ENCODE measurements at places on chromosomes 7 and 10.

- no peak for DNase-seq
Observed at GRCh38 chr7:25296086-25296485, 67.8 kb upstream of the NPVF start.

- no peak for DNase-seq
Observed at GRCh38 chr10:70846795-70847194, 31.0 kb downstream of the SGPL1 start.

DNA sequence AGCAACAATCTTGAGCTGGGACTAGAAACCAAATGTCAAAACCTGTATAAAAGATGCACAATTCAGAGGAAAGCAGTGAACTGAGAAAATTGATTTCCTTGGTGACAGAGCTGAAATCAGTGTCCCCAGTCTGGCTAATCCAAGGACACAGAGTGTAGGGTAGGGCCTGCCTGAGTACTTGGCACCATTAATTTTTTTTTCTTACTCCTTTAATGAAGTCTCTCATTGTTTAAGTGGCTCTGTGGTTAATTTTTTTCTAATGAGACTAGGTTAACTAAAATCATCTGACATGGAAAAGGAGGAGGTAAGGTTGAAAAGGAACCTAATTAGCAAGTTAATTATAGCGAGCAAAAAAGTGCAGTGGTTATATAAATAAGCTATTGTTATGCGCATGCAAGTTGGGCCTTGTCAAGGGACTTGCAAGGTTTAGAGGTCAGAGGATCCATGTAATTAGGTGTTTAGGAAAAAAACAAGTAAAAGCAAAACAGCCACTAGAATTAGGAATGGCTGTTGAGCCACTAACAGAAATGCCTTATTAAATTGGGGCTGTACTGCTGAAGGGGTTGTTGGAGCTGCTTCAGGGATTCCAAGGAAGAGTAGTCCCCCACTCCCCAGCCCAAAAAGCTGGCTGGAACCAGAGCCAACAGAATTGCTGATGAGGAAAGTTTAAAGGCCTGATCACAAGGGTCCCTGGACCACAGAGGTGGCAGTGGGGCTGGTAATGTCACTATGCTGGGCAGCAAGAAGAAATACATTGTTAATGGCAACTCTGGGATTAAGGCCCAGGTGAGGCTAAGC is 58.9 kb upstream of the STRIP2 start:
- DNase-seq = no peak

DNA sequence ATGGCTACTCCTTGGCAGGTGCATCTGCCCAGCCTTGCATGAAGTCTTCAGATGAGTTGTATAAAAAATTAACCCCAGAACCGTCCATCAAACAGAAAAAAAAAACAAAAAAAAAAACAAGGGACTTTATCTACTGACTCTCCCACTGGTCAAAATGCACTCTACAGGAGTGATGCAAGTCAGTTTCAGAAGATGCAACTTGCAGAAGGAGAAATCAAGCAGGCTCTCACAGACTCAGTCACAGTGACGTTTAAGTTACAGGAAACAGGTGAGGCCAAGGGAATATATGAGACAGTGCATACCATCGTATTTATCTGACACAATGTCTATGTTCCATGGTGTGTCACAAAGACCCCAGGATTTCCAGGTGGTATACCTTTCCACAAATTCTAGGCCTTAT is 17.5 kb upstream of the PRPS1L1 start:
- DNase-seq = no peak

DNA sequence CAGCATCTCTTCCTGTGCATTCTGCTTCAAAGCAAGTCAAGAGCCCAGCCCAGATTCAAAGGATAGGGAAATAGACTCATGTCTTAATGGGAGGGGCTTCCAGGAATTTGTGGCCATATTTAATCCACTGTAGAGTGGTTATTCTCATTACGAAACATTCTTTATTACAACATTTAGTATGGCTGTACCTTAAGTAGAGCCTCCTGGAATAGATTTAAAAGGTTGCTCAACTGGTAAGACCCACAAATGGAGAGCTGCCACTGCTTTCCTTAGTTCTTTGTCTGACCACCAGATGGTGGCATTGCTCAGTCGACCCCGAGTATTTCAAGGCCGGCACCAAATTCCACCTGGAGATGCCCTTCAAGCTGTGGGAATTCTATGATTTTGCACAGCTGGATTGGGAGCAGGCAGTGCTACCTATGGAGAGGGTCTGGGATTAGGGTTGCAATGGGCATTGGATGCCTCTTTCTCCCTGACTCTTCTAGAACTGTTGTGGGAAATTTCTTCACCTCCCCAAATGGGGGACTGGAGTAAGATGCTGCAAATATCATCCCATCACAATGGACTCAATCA is 102.2 kb downstream of the RBM20 start:
- DNase-seq = peak; percentile 51

- no peak for DNase-seq
Observed at GRCh38 chr7:10474048-10474447, 499.6 kb upstream of the PHF14 start.

DNA sequence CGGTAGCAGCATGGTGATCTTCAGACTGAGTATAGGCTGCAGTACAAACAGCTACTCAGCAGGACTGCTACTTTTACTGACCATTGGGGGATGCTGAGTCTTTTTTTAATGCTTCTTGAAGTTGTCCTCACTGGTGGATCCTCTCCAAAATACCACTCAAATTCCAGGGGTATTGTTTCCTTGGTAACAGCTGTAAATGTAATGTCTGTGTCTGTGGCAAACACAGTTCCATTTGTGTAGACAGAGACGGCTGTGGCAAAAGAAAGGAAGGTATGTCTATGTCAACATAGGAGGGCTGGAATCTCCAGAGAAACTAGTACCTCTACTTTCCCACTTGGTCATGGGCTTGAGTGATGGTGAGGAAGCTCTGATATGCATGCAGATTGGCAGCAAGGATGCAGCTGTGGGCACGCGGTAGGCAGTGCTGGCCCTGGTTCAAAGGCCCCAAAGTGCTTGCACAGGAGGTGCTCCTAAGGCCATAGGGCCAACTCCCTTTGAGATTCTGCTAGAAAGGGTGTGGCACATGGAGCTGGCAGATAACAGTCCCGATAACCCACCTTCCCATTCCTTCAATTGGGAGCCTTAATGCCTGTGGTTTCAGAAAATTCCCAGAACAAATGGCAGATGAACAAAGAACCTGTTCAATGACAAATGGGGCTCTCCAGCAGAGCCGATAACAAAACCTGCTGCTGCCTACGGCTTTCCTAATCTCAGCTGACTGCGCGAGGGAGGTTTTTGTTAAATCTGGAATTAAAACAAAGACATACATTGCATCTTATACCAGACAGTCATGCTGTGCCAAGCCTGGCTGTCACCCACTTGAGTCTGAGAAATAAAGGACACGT is 43.0 kb downstream of the PKD1L1 start:
- DNase-seq = no peak

DNA sequence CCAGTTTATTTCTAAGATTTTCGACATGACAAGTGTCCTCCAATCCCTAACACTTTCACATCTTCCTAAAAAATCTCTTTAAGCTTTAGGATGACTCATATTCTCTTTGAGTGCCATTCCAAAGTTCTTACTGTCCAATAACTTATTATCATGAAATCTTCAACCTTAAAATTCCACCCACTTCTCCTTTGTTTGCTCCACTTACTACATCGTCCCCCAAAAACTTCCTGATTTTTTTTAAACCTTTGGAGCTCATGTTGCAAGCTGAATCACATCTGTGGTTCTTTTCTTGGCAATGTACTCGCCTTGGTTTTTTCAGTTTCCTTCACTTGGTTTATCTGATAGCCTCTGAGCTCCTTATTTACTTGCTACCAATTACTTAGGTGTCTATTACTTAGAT is 39.2 kb upstream of the JCAD start:
- no peak for DNase-seq

DNA sequence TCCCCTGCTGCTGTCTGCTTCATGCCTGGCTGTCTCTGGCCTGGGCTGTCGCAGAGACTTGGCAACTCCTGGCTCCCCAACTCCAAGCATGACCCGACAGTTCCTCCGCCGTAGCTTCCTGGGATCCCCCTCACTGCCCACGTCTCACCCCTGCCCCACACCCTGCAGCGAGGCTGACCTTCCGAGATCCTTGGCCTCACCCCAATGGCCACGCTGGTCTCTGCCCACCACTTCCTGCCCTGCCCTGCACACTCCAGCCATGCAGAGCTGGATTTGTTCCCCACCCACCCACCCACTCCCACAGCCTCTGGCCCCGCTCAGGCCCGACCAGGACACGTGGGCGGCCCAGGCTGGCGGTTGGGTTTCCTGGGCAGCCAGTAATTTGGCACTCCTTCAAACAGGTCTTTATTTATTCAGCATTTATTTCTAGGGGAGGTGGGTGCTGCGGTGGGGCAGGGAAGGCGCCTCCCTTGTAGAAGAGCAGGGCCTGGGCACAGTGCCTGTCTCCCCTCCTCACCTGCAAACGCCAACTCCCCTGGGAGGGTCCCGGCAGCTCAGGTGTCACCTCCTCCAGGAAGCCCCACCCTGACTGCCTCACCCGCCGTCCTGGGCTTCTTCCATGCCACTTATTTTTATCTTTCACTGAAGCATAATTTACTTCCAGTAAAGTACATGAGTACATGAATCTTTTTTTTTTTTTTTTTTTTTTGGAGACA is 25.5 kb downstream of the GTF2IRD1 start:
- DNase-seq = no peak

DNA sequence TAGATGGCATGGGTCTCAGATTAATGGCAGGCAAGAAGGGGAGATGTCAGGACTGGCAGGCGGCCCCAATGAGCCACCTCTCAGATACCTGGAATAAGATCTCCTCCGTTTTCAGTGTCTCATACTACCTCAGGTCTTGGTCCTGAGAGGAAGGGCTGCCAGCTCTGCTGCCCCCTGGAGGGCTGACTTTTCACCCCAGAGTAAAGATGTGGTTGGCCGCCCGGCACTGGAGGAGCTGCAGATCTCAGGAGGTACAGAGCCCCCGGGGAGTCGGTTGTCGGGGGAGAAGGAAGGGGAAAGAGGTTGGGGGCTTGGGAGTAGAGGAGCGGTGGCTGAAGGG is 642 bp upstream of the COL13A1 start:
- DNase-seq = no peak

GRCh38 chr10:132562916-132563456 is 25.4 kb downstream of the INPP5A start:
- no peak for DNase-seq

GRCh38 chr10:22962817-22963216 is 35.0 kb downstream of the ARMC3 start:
- no peak for DNase-seq

DNA sequence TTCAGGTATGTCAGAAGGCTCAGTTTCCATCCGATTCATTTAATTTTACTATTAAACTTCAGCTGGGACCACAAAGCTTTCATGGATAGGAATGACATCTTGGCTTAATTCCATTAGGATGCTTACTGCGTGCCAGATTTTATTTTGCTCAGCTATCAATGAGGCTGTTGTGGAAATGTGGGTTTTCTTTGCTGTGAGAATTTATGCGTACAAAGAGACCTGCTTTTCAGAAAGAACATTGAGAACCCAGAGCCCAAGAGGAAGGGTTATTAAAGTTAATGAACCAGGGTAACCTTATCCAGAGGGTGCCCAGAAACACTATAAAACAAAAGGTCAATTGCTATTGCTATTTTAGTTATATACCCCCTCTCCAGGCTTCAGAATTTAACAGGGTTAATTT is 98.3 kb downstream of the MKLN1 start:
- DNase-seq = no peak

- no peak for DNase-seq
Observed at GRCh38 chr7:86962623-86963022, 96.8 kb downstream of the ELAPOR2 start.

- no peak for DNase-seq
Observed at GRCh38 chr10:106866244-106866845, 298.2 kb downstream of the SORCS1 start.

- DNase-seq = no peak
Observed at GRCh38 chr10:61967298-61967697, 65.8 kb downstream of the ARID5B start.

DNA sequence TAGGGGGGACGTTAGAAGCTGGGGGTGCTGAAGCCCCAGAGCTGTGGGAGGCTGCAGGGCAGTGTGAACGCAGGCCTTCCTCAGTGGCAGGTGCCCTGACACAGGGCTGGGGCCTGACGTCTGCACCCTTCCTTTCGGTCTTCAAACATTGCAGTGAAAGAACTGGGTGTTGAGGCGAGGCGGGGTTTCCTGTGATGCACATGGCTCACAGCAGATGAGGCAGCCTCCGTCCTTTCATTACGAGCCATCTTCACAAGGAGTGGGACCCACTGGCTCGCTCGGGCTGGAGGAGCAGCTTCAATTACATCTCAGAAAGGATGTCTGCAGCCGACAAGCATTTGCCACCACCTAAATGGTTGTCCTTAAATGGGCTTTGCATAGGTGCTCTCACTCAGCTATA is 180.3 kb upstream of the SHH start:
- no peak for DNase-seq
